ENCODE measurements at places on chromosomes 1 and 21. TPM values are rescaled to one million over a fixed set of nuclear protein-coding genes. Genes with fewer than 3 reads are reported as not detected.

SLC30A2 gene
- total RNA-seq, result not detected

WNT3A gene
- total RNA-seq, result not detected

FMO4 gene
- total RNA-seq, result 1.3 TPM

OLIG2 gene
- not detected for total RNA-seq

TBX19 gene
- 0.86 TPM for total RNA-seq

TMPRSS15 gene
- total RNA-seq, result not detected

NGF gene
- total RNA-seq, result 1.6 TPM

CSTB gene
- 16.0 TPM for total RNA-seq

PKN2 gene
- 56.1 TPM for total RNA-seq

MRTO4 gene
- total RNA-seq, result 21.9 TPM

RPTN gene
- not detected for total RNA-seq

DNA sequence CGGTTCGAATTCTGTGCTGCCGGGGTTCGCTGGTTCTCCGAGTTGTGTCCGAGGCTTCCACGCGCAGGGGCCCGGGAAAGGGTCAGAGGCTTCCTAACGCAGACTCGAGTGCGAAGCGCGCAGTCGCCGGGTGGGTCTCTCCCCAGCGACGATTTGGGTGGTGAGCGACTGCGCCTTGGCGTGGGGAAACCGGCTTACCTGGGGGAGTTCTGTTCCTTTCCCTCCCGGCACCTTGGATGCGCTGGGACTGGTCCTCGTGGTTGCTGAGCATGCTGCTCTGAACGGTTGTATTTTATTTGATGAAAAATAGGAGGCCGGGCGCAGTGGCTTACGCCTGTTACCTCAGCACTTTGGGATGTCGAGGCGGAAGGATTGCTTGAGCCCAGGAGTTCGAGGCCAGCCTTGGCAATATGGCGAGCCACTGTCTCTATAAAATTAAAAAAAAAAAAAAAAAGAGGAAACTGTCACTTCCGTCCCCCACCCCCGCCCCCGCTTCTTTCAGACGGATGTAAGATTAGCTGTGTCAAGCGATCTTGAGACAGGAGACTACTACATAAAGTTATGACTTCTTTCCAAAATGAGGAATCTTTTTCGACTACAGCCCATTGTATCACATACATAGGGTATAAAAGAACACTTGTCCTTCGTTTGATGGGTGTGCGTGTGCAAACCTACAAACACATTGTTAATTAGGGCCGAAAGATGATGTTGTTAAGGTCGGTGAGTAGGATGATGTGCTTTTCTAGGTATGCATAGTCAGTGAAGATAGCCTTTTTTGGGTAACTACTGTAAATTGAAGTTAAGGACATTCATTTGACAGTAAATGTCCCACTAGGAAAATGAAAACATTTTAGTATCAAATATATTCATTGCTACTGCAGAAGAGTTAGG, at the start of gene CCDC18:
TSS of gene CCDC18 (plus strand) at position 2 of the 891 bp plus-strand sequence. CDS start 2,638 bp downstream, outside the sequence.
- peak; percentile 60 for DNase-seq

DNA sequence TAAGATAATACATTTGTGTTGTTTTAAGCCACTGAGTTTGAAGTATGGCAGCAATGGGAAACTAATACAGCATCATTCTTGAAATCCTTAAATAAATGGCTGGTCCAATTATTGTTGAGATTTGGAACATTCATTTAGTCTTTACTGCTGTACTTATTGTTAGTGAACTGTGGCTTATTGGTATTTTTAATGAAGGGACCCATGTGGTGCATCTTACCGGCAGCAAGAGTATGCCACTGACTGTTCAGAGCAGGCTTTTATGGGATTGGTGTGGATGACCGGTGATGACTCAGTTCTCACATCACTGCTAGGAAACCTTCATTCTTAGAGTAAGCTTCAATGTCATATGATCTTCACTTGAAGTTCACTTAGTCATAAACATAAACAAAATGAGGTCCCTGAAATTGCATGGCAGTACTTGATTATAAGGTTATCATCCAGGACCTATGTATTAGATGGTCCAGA, 31.5 kb downstream of the PRKAA2 start:
- peak; percentile 70 for DNase-seq

GRCh38 chr1:67476906-67477305, 46.7 kb upstream of the SERBP1 start:
- DNase-seq, result no peak

DNA sequence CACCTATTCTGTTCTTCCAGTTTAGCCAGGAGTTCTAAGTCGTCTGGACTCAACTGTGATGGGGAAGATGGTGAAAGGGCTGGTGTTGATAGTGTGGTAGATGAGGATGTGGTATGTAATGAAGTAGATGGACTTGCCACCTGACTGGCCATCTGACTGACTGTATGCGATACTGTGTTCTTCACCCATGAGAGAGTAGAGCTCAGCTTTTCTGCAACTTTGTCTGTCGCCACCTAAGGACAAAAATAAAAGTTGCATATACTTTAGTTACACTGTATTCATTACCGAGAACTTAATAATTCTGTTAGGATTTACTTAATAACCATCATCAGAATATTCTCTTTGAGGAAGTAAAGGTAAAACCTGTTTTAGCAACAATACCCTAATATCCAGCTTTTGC, 48.5 kb downstream of the EVI5 start:
- no peak for DNase-seq

- DNase-seq, result no peak
These were observed 2.4 kb downstream of the VPS13D start for GRCh38 chr1:12232221-12232620.

- DNase-seq, result peak; percentile 23
These were observed 49.5 kb downstream of the DR1 start for GRCh38 chr1:93395195-93395594.

GRCh38 chr1:94676686-94677085, 135.1 kb upstream of the F3 start:
- DNase-seq, result no peak

GRCh38 chr1:178821134-178821866, 49.6 kb downstream of the ANGPTL1 start:
- no peak for DNase-seq

DNA sequence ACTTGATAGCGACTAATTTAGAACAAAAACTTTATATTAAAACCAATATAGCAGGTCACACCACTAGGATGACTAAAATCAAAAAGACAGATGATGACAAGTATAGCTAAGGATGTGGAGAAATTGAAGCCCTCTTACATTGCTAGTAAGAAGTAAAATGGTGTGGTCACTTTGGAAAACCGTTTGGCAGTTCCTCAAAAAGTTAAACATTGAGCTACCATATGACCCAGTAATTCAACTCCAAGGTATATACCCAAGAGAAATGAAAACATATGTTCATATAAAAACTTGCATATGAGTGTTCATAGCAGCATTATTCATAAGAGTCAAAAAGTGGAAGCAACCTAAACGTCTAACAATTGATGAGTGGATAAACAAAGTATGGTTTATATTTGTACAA, 13.0 kb upstream of the SERINC2 start:
- DNase-seq, result no peak

DNA sequence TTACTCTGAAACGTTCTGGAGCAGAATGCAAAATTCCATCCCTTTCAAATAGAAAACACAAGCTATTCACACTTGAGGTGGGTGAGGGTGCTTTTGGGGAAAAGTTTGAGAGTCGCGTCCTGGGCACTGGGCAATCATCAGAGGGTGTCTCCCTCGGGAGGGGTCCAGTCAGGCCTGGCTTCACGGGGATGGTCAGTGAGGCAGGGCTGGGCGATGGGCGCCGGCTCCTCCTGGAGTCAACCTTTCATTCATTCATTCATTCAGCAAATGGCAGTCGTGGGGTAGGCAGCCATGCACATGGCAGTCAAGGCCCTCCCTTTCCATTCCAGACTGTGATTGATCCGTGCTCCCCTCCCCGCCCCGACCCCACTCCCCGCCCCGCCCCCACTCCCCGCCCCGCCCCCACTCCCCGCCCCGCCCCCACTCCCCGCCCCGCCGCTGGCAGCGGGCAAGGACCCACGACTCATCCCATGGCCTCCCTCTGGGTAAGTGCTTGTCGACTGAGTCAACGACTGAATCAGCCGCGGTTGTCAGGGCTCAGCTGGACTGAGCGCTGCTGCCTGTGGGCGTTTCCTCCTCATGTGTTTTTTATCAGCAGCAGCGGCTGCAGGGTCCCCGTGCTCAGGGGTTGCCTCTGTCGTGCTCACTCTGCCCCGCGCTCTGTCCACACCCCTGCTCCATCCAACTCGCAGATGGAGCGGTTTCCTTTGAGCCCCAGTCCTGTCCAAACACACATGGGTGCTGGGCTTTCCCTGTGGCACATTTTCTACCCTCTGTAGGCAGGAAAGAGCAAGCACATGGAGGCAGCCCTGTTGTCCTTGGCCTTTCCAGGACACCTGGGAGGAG, 12.5 kb upstream of the SPSB1 start:
- peak; percentile 92 for DNase-seq

DNA sequence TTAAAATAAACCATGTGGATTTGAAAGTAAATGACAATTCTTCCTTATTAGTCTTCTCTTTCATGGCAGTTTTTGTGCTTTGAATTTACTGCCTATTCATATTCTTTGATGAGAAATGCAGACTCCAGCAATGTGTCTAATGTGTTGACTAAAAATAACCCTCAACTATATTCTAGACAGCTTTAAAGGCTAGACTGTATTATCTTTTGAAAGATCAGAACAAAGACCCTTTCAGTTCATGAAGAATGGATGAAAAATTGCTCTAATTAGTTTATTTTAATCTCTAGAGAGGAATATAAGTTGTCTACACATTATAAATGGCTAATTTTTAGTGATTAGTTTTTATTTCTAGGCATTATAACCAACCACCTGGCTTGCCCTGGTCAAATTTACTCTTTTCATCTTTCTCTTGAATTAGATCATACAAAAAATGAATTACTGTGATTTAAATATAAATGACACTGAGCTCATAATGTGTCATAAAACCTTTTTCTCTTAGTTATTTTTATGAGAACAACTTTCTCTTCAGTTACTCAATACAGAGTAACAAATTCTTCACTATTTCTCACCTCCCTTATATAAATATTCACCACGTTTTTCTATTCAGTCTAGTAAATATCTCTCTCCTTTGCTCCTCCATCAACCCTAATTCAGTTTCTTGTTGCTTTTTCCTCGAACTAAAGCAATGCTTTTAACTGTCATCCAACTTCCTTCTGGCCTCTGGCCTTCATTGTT, 428.5 kb upstream of the TMPRSS15 start:
- DNase-seq, result no peak

GRCh38 chr1:246012341-246012740, 494.7 kb downstream of the SMYD3 start:
- DNase-seq, result peak; percentile 66

DNA sequence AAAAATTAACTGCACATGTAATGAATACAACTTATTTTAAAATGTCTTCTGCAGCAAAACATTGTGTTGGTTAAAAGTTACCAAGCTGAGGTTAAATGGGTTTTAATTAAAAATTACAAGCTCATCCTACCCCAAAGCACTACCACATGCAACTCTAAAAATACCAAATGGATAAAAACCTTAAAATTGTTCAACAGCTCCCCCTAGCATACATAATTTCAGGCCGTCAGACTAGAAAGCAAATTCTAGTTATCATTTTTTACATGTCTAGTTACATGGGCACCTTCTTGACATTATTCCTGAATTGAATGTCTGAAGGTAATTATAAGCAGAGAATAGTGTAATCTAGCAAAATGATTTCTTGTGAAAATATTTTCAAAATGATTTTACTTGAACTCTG, 176.5 kb downstream of the C1orf21 start:
- DNase-seq, result peak; percentile 58

DNA sequence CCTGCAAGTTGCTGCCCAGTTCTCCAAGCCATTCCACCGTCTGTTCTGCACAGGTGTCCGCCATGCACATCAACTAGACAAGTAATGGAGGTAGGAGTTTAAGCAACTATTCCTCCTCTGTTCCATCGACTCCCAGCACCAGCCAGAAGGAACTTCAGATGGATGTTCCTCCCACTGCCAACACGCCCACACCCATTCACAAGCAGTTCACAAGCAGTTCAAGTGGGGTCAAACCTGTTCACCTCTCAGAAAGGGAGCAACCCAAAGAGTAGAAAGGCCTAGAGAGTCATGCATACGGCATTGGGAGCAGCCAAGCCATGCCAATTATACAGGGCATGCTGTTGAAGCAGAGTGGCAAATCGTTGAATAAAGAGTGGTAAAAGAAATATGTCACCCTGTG, 4.3 kb upstream of the TDRD5 start:
- DNase-seq, result no peak

- no peak for DNase-seq
These were observed 92.0 kb downstream of the TIAM1 start for GRCh38 chr21:31252091-31252490.

DNA sequence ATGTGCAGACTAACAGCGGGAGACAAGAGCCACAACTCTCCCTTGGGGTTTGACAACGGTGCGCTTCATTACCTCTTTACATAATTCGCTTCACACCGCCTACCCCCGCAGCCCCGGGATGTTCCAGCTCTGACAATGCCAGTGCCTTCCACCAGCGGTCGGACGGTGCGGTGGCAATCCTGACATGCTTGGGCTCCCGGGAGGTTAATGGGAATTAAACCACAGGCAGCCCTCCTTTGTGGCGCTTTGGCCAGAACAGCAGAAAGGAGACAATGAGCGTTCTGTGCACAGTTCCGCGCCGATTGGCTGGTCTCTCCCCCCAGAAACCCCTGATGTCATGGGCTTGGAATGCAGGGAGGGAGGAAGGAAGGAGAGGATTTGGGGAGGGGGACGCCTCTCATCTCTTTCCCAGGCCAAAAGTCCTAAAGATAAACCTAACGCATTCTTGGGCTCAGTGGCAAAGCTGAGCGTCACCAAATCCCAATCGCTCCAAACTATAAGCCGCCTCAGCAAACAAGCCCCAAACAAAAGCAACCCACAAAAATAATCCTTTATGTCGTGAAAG, 1.3 kb downstream of the CNN3 start:
- peak; percentile 82 for DNase-seq

GRCh38 chr1:53285969-53286760, 41.7 kb downstream of the LRP8 start:
- DNase-seq, result no peak

- DNase-seq, result no peak
These were observed 965.8 kb downstream of the PLA2G4A start for GRCh38 chr1:187794561-187794960.

GRCh38 chr1:153617663-153618062, 1.5 kb upstream of the S100A14 start:
- peak; percentile 51 for DNase-seq

Data from fibroblast of villous mesenchyme (primary cell).